ENCODE measurements at places on chromosomes 6 and 20.

- no peak for DNase-seq
Observed at GRCh38 chr6:163387317-163387716, 27.2 kb upstream of the QKI start.

DNA sequence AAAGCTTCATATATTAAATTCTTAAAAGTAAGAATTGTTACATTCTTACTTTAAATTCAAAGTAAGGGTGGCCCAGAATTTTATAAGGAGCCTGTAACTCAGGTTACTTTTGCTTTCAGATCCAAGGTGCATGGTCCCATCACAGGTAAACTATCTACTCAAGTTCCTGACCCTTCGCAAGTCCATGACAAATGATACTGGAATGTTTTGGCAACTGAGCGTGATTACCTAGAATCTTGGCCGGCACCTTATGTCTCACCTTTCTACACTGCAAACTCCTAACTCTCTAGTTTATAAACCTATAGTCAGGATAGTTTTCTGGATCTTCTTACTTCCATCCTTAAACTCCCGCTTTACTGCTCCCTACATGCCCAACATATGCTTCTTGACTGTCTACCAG lies 67.9 kb upstream of the HMGN3 start:
- no peak for DNase-seq

- no peak for DNase-seq
Observed at GRCh38 chr20:728256-728944, 39.9 kb downstream of the SLC52A3 start.

DNA sequence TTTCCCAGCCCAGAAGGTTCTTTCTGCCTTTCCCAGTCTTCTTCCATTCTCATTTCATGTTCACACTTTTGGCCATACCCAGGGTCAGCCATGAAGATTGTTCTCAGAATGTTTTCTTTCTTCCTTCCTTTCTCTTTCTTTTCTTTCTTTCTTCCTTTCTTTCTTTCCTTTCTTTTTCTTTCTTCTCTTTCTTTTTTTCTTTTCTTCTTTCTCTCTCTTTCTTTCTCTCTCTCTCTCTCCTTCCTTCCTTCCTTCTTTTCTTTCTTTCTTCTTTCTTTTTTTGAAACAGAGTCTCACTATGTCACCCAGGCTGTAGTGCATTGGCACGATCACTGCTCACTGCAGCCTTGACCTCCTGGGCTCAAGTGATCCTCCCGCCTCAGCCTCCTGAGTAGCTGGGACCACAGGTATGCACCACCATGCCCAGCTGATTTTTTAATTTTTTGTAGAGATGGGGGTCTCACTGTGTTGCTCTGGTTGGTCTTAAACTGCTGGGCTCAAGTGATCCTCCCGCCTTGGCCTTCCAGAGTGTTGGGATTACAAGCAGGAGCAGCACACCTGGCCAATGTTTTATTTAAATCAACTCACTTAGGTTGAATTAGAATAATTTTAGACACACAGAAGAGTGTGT lies 13.1 kb upstream of the FAM110A start:
- DNase-seq: no peak

- no peak for DNase-seq
Observed at GRCh38 chr6:158867381-158868121, 48.4 kb upstream of the EZR start.

DNA sequence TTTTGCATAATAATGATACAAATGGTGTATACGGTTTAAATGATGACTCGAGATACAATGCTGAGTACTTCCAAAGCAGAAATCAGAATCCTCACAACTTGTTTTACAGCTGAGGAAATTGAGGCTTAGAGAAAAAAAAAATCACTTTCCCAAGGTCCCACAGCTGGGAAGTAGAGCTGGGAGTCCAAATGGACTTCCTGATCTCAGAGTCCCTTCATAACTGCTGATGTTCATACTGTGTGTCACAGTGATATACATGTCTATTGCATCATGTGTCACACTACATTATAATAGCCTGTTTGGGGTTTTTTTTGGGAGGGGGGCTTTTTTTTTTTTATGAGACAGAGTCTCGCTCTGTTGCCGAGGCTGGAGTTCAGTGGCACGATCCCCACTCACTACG lies 8.5 kb downstream of the HM13 start:
- DNase-seq: no peak

- no peak for DNase-seq
Observed at GRCh38 chr20:15927893-15928650, 645.2 kb downstream of the KIF16B start.

DNA sequence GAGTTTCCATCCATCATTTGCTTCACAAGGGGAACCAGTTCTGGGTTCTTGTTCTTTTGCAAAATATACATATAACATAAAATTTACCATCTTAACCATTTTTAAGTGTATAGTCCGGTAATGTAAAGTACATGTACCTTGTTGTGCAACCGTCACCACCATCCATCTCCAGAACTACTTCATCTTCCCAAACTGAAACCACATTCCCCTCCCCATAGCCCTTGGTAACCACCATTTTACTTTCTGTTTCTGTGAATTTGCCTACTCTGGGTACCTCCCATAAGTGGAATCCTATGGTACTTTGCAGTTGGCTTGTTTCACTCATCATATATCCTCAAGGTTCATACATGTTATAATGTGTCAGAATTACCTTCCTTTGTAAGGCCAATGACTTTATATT lies 70.3 kb upstream of the DSP start:
- DNase-seq: no peak

- no peak for DNase-seq
Observed at GRCh38 chr6:44494011-44494501, 106.5 kb downstream of the CDC5L start.

DNA sequence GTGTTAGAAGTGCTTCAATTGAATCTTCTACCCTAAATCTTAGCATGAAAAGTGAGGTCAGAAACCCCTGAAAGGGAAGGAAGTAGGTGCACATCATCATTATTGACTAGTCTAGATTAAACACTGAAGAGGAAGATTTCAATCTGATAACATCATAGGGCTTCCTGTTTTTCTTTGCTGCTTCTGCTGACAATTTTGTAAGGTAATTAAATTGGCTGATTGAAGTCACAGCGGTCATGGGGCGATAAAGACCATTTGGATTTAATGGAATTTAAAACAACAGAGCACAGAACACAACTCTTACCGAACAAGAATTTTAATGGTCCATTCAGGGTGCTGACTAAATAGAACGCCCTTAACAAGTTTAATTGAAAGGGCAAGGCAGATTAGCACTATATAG lies 11.3 kb downstream of the GRIK2 start:
- no peak for DNase-seq

DNA sequence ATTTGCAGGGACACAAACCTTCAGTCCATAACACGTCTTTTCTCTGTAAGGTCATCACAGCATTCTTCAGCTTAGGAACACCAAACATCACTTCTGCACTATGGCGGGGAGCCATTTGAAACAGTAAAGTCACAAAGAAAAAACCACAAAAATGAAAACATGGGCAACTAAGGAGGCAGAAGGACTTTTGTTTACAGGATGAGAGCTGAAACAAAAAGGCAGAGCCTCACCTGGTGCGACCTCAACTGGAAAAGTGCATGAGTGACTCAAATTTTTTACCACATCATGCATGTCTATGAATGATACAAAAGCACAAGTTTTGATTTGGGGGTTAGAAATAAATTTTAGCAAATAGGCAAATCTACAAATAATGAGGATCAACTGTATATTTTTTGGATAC lies 68.2 kb upstream of the TNFAIP3 start:
- DNase-seq: no peak

- no peak for DNase-seq
Observed at GRCh38 chr6:11224252-11224965, 8.1 kb downstream of the NEDD9 start.

DNA sequence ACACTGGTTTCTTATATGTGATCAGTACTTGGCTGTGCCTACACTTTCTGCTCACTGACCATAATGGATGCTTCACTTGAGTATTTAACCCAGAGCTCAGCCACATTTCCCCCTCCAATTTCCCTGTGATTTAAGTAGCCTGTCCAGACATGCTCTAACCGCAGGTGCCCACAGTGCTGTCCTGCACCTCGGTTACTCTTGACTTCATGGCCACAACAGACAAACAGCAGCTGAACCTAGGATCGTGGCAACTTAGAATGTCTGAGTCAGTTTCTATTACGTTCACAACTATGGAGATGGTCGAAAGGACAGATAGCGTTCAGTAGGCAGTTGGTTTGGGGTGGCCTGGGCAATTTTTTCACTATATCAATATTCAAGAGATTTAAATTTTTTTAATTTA lies 306.9 kb upstream of the SGK1 start:
- no peak for DNase-seq

- DNase-seq: no peak
Observed at GRCh38 chr6:170346649-170347048, 40.1 kb downstream of the FAM120B start.

DNA sequence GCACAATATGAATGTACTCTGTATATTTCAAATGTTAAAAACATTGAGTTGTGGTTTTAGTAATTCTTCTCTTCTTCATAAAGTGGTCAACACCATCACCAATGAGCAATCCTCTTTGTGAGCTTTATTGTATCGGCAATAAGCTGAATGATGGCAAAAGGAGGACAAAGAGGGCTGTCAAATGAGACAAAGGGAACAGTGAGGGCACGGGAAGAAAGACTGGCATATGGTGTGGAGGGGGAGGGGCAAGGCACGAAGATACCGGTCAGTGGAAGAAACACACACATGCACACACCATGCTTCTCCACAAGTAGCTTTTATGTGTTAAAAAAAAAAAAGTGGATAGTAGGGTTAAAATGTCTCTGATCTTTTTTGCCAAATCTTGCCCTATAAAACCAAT lies 506.8 kb upstream of the CITED2 start:
- DNase-seq: no peak

- DNase-seq: no peak
Observed at GRCh38 chr6:165844801-165845364, 181.8 kb upstream of the PDE10A start.

DNA sequence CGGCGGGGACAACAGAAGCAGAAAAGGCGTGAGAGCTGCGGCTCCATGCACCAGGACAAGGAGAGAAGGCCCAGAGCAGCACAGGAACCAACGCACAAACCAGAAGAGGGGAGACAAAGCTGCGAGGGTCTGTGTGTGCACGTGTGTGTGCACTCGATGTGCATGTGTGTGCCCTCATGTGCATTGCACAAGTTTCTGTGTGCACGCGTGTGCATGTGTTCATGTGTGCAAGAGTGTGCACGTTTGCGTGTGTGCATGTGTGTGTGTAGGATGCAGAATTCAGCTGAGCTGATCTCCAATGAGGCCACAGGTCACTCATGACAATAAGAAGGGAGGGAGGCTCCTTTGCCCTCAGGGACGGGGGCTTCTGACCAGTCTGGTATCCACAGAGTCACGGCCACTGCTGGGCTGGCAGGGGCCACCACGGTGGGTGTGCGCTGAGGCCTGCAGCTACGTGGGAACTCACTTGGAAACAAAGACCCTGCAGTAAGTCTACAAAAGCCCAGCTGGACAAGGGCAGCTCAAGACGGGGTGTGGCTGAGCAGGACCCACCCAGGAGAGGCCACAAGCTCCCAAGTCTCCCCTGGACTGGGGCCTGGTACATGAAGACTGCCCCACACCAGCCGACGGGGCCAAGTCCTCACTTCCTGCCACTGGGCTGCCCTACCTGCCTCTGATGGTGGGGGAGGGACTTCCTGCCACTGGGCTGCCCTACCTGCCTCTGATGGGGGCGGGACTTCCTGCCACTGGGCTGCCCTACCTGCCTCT lies 48.1 kb upstream of the CHRNA4 start:
- DNase-seq: no peak

GRCh38 chr6:71979911-71980310 lies 93.6 kb downstream of the RIMS1 start:
- DNase-seq: no peak

GRCh38 chr6:143937668-143937970 lies 70.4 kb downstream of the PLAGL1 start:
- DNase-seq: no peak

DNA sequence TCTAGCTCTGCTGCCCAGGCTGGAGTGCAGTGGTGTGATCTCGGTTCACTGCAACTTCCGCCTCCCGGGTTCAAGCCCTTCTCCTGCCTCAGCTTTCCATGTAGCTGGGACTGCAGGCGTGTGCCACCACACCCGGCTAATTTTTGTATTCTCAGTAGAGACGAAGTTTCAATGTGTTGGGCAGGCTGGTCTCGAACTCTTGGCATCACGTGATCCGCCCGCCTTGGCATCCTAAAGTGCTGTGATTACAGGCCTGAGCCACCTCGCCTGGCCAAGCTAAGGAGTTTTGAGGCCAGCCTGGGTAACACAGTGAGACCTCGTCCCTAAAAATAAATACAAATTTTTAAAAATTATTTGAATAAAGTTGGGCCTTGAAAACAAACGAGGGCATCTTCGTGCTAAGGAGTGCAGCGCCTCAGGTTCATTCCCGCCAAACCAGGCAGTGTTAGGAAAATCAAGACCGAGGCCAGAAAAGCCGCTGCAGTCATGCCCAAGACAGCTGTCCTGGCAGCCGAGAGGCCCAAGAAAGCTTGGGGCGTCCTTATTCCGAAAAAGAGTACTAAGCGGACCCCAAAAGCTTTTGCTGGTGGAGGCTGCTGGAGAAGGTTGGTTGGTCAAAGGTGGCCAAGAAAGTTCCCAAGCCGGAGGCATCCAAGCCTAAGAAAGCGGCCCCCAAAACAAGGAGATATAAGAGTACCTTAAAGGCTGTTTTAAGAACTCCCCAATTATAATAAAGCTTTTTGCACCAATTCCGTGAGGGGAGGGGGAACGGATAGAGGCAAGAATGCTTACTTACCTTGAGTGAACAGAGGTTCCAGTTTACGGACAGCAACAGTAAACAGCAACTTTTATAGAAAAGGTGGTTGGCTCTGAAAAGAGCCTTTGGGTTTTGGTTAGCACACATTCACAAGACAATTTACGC lies 109.0 kb downstream of the HFE start:
- no peak for DNase-seq

- DNase-seq: no peak
Observed at GRCh38 chr20:33929917-33930316, 63.8 kb upstream of the RALY start.

GRCh38 chr20:54510541-54511129 lies 35.2 kb downstream of the DOK5 start:
- no peak for DNase-seq

- no peak for DNase-seq
Observed at GRCh38 chr20:53037621-53038020, 65.5 kb downstream of the TSHZ2 start.

DNA sequence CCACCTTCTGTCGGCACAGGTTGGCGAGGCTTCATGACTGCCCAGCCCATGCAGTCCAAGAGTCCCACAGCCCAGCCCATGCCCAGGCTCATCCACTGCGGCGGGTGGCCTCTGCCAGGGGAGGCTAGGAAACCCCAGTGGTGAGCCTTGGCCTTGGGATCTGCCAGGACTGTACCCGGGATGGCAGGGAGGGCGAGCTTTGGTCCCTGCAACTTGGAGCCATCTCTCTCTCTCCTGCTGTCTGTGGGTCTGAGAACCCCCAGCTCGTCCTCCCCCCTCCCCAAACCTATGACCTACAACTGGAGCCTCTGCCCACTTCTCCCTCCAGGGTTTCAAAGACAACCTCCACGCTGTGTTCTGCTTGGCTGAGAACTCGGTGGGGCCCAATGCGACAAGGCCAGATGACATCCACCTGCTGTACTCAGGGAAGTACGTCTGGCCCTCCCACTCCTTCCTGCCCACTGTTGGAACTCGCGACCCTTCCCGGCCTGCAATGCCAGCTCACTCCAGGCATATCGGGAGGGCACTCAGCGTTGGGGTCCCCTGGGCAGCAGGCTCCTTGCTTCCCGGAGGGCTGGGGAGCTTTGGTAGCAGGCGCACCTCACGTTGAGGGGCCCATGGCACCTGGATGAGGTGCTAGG lies 19.7 kb downstream of the NPEPL1 start:
- DNase-seq: peak; percentile 9

GRCh38 chr6:26329763-26330511 lies 35.1 kb upstream of the BTN3A2 start:
- DNase-seq: no peak

- DNase-seq: no peak
Observed at GRCh38 chr6:100228437-100228833, 234.4 kb upstream of the MCHR2 start.

Measured in uterus (tissue), 4 donors.